Activated effector memory CD4-positive, alpha-beta T cell treated with Interleukin-2 at 50 U/mL for 16 hours (primary cell): ENCODE measurements at places on chromosomes 5 and 9.

- DNase-seq = no peak
Observed at GRCh38 chr9:18888290-18888689, 144.7 kb downstream of the SAXO1 start.

DNA sequence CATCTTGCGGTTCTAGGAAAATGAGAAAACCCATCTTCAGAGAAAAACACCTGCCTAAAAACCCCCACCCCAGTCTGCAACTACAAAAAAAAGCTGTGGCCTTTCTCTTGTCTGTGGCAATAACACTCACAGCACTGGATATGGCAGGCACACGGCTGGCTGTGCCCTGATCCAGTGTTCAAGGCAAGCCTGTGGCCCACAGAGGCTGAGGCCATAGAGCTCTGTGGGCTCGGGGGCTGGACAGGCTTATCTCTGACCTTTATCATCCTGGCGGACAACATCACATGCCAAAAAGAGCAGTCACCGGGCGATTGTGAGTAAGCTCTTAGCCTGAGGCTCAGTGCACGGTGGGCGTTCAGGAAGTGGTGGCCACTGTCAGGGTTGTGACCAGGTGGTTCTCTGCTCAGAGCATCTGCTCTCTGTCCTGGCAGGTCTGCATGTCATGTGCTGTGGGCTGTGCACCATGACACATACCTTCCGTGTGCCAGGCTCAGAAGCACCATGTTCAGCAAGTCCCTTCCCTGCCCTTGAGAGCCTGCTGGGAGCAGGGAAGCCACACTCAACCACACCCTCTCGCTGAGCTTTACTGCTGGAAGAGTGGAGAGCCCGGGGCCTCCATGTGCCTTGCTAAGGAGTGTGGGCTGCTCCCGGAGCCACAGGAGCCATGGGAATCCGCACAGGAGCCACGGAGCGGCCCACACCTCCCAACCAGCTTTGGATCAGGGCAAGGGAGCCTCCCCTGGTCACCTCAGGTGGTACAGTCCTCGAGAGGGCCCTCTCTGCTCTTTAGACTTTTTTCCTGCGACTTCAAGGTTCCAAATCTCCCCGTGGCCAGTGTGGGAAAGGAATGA is 34.6 kb upstream of the WDR38 start:
- DNase-seq = no peak

DNA sequence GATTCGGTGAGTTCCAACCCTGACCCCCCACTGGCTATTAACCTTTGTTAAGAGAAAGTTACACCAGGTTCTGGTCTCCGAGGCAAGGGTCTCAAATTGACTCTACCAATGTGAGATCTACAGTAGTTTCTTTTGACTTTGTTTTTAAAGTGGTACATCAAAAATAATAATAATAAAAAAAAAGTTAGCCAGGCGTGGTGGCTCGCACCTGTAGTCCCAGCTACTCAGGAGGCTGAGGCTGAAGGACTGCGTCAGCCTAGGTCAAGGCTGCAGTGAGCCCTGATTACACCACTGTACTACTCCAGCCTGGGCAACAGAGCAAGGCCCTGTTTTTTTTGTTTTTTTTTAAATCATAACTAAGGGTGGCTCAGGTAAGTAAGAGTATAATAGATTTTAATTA is 1.0 kb upstream of the KLF9 start:
- no peak for DNase-seq

GRCh38 chr5:177040814-177041420 is 18.4 kb downstream of the ZNF346 start:
- DNase-seq = no peak

DNA sequence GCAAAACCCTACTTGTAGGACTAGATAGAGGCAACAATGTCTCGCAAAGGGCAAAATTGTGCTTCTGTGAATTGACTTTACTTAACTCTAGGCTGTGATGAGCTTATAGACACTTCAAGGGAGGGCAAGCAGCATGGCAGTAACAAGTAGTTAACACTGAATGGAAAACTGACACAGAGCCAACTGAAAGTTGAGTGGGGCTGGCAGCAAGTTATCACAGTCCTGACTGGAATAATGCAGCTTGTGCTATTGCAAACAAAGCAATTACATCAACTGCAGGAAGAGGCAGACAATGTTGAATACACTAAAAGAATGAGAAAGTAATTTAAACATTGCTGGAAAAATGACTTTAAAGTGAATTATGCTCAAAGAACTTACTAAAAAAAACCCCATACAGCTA is 62.2 kb downstream of the RNF38 start:
- no peak for DNase-seq

DNA sequence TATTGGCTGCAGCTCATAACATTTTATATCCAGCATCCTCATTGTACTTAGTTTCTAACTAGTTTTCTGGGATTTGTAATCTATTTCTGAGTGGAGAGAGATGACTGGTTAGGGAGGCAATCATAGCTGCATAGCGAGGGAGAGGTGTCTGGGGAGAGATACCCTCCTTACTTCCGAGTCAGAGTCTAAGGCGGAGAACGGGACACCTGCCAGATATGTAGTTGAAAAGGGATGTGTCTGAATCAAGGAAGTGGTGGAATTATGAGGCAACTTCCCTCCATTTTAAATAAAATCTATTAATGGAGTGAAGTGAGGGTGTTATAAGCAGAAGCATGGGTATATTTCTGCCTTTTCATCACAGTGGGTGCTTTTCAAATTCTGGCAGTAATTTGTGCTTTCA is 126.5 kb downstream of the MAST4 start:
- no peak for DNase-seq

DNA sequence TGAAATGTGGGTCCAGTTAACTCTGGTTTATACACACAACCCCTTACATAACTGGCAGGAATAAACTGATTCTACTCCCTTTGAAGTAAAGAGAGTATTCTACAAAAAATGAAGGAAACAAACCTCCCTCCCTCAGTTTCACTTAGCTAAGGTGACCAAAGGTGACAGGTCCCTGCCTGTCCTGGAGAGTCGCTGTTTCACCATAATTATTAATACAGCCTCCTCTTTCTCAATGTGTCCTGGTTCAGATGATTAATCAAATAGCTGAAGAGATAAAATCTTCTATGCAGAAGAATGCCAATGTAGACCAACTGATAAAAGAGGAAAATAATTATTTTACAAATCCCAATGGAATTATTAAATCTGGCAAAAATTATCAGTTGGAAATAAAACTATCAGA is 163.7 kb upstream of the GNA14 start:
- DNase-seq = no peak

DNA sequence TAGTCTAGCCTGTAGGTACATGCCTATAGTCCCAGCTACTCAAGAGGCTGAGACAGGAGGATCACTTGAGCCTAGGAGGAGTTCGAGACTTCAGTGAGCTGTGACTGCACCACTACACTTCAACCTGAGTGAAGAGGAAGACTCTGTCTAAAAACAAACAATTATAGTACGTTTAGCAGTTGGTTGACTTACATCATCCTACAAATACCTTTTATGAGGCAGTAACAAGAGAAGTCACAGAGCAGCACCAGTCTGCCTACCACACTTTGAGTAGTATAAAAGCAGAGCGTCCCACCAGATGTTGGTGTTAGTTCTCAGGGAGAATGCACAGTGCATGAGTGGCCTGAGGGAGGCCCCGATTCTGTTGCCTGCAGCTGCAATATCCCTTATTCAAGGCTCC is 16.1 kb downstream of the ZFR start:
- DNase-seq = no peak

- no peak for DNase-seq
Observed at GRCh38 chr5:169195601-169196000, 105.3 kb downstream of the SLIT3 start.

DNA sequence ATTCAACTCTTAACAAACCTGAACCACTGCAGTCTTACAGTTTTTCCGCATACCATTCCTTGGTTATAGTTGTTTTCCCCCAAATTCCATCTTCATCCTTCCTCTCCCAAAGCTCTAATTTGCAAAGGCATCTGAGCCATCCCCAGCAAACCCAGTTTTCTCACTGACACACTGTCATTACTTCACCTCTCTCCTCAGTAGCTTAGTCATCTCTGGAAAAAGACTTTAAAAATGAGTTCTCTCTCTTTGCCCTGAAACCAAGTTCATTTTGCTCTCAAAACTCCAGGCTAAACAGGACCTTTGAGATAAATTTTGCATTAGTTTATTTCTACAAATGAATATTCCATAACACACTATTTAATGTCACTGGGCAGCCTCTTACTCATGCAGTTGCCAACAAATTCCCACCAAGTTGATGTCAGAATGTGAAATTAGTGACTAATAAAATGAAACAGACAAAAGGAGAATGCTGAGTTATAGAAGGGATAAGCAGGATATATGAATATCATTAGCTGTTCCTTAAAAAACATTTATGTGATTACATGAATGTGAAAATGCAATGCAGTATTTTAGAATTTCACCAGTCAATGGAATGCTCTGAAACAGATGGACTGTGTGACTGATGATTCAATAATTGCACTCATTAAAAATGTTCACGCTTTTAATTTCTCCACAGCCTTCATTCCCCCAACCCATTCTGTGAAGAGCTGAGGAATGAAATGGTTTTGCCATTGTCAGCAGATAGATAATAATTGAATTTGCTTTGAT is 107.4 kb upstream of the DMAC1 start:
- no peak for DNase-seq

DNA sequence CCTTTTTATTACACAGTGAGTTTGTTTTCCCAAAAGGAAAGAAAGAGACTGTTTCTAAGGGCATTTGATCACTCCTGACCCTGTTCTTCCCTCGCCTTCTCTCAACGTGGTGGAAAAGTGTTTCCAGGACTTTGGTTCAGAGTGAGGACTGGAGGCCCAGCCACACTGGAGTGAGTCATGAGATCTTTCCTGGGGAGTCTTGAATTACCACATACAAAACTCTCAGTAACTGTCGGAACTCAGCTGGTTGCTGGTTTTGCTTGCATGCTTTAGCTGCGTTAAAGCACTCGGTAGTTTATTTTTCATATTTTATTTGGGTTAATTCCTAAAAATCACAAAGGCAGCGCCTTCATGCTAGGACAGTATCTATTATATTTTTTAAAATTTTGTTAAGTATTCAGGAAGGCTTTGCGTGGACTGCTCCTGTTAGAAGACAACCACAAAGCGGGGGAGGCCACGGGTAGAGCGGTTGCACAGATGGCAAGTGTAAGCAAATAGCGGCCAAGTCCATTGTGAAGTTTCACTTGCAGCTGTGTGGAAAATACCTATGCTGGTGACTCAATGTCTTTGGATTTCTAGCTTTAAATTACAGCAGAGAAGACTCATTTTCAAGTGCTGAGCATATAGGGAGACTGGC is 77.7 kb downstream of the ARSB start:
- no peak for DNase-seq

DNA sequence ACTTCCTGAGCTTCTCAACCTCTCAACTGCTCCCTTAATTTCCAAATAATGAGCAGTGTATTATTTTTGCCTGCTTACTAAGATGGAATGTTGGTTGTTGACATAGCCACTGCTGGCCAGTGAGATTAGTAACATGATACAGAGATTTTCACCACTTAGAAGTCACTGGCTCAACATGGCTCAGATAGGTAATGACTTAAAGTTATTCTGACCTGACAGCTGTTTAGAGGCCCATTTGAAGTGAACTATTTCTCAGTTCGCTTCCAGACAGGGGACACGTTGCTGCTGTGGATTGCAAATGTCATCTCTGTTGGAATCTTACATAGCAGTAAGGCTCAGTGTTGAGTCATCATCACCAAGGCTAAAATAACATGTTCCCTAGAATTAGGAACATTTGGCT is 490.2 kb downstream of the TLE4 start:
- DNase-seq = no peak
